ENCODE measurements at places on chromosomes 2 and 18. TPM values are rescaled to one million over a fixed set of nuclear protein-coding genes. Genes with fewer than 3 reads are reported as not detected.

The TCF23 gene
- total RNA-seq, result 0.10 TPM

The PAX8 gene
- 0.30 TPM for total RNA-seq

The RAD51AP2 gene
- 0.10 TPM for total RNA-seq

The IL1RN gene
- total RNA-seq, result 0.57 TPM

The DTNA gene
- 140 TPM for total RNA-seq

The DSC3 gene
- total RNA-seq, result 0.10 TPM

The FAM124B gene
- total RNA-seq, result 1.2 TPM

The DCDC2C gene
- not detected for total RNA-seq

The G6PC2 gene
- total RNA-seq, result not detected

The CRYBA2 gene
- not detected for total RNA-seq

The ZNF142 gene
- total RNA-seq, result 21.4 TPM

The RBM44 gene
- total RNA-seq, result 0.32 TPM

The SLC9A4 gene
- not detected for total RNA-seq

The CAPN14 gene
- 0.42 TPM for total RNA-seq

The MEIS1 gene
- total RNA-seq, result 40.8 TPM

The IL36G gene
- total RNA-seq, result not detected

The OSR1 gene
- 8.0 TPM for total RNA-seq

The CYTIP gene
- 1.2 TPM for total RNA-seq

The ALPP gene
- not detected for total RNA-seq

The FAM237A gene
- 2.0 TPM for total RNA-seq

The RNF125 gene
- 3.4 TPM for total RNA-seq

The CLEC4F gene
- 0.25 TPM for total RNA-seq

The RSAD2 gene
- total RNA-seq, result 4.8 TPM

The HAUS1 gene
- total RNA-seq, result 7.0 TPM

Measured in left ventricle myocardium superior (tissue), 1 donor.